ENCODE measurements at places on chromosomes 5 and 9.
A peak's percentile ranks its signal among the peaks of the same experiment; 100 is the strongest.

DNA sequence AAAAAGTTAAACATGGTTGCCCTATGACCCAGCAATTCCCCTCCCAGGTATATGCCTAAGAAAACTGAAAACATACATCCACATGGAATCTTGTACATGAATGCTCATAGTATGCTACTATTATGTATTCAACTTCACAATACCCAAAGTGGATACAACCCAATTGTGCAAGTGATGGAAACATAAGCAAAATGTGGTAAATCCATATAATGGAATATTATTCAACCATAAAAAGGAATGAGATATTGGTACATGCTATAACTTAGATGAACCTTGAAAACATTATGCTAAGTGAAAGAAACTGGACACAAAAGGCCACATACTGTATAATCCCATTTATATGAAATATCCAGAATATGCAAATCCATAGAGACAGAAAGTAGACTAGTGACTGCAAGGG lies 18.1 kb upstream of the CCDC125 start:
- no peak for DNase-seq

- no peak for DNase-seq
These were observed 14.5 kb upstream of the NTNG2 start for GRCh38 chr9:132147331-132147730.

- peak; percentile 64 for DNase-seq
These were observed at the start of gene GPRIN1 for GRCh38 chr5:176609724-176610434. Gene GPRIN1 (minus strand): TSS chr5:176610156. CDS start chr5:176599834, 10,322 bp downstream.

DNA sequence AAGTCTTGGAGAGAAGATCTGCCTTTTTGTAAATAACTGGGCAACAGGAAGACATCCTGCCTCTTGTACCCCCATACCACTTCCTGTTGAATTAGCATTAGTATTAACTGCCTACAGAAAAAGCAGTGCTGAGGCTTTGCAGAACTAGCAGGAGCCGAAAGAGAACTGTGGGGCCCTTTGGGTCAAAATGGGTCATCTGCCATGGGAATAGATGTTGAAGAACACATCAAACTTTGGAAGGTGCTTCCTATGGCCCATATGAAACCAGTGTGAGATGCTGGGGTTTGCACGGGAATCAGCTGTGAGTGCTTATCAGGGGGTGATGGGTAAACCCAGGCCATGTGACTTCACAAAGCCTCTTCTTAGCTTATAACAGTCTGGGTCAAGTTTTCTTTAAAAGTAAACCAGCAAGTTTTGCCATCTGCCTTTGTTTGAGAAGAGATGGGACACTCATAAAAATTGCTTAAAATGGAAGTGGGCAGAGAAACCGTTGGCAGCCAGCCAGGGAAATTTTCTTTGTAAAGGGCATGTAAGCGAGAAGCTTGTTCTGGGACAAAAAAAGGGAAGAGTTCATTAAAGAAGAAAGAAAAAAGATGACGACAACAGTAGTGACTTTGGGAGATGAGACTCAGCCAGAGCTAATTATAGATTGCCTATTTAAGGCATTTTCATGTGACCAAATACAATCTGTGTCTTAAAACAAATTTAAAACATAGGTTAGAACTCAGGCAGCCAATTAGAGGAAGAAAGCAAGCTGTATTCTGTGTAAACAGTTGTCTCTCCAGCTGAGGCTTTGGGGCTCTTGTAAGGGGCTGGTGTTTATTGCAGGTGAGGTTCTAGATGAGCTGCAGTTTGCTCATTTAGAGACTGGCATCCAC lies 4.4 kb downstream of the SLC25A25 start:
- peak; percentile 87 for DNase-seq

- no peak for DNase-seq
These were observed 129.6 kb downstream of the BARX1 start for GRCh38 chr9:93825348-93826115.

GRCh38 chr9:104090578-104090977 lies 3.5 kb upstream of the SMC2 start:
- no peak for DNase-seq

- peak; percentile 59 for DNase-seq
These were observed 23.8 kb upstream of the ZNF622 start for GRCh38 chr5:16489322-16489791.

GRCh38 chr9:8809741-8810140 lies 1010.2 kb upstream of the DMAC1 start:
- DNase-seq = no peak

- no peak for DNase-seq
These were observed 1.7 kb upstream of the CCDC183 start for GRCh38 chr9:136794281-136794999.

DNA sequence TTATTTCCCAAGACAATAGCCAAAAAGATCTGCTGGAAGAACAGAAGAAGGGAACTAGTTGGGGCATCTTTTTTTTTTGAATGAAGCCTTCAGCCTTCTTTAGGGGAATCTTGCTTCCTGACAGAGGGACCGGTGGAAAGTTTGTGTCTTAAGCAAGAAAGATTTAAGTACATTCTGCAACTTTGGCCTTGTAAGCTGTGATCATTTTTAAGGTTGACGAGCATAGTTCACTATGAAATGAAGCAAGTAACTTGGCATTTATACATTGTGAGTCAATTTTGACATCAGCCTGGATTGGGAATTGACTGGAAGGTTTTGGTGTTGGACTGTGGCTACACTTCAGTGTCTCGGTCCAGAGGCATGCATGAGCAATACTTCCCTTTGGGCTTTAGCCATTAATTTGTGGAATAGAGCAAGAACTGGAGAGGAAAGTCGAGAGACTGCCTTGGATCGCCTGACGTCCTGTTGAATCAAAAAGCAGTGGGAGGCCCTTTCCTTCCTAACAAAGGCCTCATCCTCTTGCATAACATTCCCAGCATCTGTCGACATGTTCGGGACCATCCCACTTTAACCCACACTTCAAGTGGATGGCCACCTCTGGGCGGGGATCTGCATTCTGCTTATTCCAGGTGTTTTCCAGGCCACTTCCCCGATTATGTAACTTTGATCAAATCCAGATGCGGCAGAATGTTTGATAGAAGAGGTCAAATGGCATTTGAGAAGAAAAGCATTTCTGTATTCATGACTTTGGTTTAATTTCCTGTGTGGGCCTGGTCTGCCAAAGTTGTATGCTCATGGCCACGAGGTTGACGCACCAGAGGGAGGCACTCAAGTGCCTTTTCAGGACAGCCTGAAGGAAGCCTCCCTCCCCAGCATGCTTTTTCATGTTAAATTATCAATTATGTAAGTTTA lies 12.5 kb downstream of the ABL1 start:
- DNase-seq = peak; percentile 99

GRCh38 chr9:133998915-133999595 lies 6.9 kb upstream of the VAV2 start:
- DNase-seq = peak; percentile 70

DNA sequence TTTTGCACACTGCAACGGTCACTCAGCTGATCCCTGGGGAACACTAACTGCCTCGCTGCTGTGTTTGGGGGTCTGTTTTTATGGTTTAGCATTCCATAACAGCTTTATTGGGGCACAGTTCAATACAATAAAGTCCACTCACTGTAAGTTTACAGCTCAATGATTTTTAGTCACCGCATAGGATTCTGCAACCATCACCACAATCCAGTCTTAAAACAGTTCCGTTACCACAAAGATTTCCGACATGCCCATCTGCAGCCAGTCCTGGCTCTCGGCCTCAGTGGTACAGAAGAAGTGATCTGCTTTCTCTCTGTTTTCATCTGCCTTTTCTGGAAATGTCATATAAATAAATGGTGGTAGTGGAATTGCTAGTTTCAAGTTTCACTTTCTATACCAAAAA lies 23.6 kb downstream of the OR2V2 start:
- peak; percentile 18 for DNase-seq

GRCh38 chr9:22147813-22148527 lies 138.9 kb upstream of the CDKN2B start:
- DNase-seq = no peak

GRCh38 chr9:132211570-132211969 lies 49.7 kb downstream of the NTNG2 start:
- no peak for DNase-seq

GRCh38 chr9:111631214-111631971 lies at the start of gene DNAJC25:
Gene DNAJC25 (plus strand): TSS chr9:111631334. CDS start chr9:111631408, 74 bp downstream.
- peak; percentile 99 for DNase-seq

DNA sequence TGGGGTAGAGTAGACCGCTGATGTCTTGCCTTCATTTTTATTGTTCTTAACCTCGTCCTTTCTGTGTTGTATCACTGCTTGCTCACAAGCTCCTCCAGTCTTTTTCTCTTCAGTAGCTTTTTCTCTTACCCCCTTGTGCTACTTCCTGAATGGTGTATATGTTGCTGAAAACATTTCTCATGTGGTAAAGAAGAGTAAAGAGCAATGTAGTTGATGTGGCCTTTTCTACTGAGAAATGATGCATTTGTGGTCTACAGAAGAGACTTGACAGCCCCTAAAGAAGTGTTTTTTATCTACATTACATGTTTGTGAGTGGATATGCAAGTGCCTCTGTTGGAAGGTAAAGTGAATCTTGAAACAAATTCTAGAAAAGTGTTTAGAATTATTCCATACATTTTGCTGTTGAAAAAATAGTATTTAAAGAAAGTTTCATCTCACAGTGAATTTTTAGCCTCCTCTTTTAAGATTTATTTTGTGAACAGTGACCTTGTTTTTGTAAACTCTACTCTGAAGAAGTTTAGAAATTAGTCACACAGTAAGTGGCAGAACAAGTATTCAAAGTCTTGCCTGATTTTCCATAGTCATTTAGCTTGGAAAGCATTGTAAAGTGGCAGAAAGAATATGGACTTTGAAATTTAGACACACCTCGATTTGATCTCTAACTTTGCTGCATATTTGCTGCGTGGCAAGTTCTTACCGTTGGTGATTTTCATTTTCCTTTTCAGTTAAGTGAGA lies 17.4 kb downstream of the CDC42SE2 start:
- DNase-seq = no peak

DNA sequence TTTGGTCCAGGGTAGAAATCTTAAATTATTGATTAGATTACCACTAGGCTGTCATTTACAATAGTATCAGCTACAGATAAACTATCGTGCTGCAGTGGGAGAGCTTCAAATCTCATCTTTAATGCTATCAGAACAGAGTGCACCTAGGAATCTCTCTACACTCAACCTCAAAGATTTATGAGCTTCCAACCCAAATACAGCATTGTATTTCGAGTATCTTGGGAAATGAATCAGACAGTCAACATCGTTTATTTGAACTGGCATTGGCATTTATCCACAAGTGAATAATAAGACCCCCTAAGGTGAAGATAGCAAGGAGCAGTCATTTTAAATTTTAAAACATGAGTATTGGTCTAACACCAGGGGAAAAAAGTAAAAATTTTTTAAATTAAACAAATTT lies 1203.2 kb downstream of the CDH12 start:
- DNase-seq = no peak

GRCh38 chr9:68821911-68822310 lies 116.9 kb downstream of the PIP5K1B start:
- no peak for DNase-seq

GRCh38 chr5:119527351-119527750 lies 75.1 kb downstream of the HSD17B4 start:
- peak; percentile 50 for DNase-seq

GRCh38 chr9:7121055-7121454 lies 363.3 kb downstream of the KDM4C start:
- DNase-seq = no peak

DNA sequence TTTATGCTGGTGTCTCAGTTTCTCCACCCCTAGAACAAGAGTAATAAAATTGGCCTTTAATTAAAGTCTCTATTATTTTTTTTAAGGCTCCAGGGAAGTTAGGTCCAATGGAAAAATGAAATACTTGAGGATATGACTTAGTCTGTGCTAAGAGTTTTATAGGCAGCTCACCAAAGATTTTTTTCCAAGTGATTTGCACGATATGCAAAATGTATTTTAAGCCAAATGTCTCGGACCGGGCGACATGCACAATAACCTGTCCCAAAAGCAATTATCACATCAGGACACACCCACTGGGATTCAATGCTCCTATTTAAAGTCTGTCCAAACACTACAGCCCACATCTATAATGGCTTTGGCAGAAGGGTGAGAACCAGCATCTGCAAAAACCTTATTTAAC lies 136.1 kb upstream of the ANKH start:
- DNase-seq = no peak

DNA sequence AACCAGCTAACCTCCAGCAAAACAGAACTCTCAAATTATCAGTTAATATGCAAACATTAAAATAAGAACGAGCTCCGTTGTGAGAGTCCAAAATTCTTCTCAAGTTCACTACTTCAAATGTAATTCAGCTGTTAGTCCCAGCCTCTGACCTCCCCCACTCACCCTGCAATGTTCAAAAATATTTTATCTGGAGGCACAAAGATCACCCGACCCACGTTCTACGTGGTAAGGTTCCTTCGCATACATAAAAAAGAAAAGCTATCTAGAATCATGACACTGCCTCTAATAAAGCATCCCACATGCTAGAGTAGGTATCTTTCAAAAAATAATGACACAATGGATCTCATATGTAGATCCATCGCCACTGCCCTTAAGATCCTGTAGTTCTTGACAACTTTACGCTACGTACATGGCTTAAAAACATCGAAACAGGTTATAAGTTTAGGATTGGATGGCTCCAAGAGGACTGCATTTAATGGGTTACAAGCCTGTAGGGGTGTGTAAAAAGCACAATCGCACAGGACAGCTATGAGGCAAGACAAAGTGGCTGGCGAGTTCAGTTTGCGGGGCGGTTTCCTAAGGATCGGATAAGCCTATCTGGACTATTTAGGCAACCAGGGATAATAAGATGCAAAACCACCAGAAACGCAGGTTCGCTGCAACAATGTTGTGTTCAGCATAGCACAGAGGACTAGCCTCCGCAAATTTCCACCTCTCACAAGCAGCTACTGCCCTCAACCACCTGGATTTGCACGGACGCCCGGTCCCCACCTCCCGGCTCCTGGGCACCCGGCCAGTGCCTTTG lies 969 bp downstream of the CLK4 start:
- DNase-seq = peak; percentile 9

DNA sequence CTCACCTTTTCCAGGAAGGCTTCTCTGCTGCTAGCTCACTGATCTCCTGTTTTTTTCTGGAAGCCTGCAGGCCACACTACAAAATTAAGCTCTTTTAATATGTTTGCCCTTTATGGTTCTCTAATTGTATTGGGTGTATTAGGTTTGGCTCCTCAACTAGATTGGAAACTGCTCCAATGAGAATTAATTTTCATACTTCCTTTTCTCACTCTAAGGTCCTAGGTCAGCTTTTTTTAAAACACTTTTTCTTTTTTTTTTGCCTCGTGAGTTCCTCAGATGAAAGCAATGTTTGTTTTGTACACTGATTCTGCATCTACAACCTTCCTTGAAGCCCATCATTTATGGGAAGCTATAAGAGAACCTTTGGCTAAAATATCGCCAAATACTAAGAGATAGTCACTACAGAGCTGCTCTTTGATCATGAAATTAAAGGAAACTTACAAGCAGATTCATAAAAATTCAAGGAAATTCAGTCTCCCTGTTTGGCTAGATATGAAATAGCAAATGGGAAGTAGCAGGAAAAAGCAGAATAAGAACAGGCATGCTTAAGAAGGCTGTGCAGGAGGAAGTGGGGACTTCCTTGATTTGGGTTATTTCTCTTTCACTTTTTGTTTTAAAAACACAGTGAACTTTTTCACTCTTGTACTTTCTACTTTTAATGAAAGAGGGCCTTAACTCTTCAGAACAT lies 55.2 kb upstream of the FYB1 start:
- no peak for DNase-seq

- DNase-seq = no peak
These were observed 147.1 kb upstream of the MPDZ start for GRCh38 chr9:13426606-13427005.

- DNase-seq = no peak
These were observed 128.0 kb upstream of the EPB41L4A start for GRCh38 chr5:112546946-112547592.

- DNase-seq = no peak
These were observed 364 bp downstream of the RPS6 start for GRCh38 chr9:19379697-19380046.

- DNase-seq = no peak
These were observed 585 bp upstream of the TAF11L2 start for GRCh38 chr5:17497446-17497845.

Data from fibroblast of skin of scalp (primary cell).